ENCODE measurements at places on chromosomes 6 and 20. TPM values are rescaled to one million over a fixed set of nuclear protein-coding genes. Genes with fewer than 3 reads are reported as not detected.

DNA sequence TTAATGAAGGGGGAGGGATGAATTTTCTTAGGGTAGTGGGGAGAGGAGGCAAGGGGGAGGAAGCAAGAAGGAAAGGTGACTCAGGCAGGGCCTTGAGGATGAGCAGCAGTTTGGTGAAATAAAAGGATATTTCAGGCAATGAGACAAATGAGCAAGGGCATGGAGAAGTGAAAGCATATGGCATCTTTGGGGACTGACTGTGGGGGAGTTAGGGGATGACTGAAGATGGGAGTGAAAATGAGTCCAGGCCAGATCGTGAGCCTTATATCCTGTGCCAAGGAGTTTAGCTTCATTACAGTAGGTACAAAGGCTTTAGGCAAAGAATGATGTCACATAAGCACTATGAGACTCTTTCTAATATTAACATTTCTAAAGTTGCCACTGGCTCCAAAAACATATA lies 51.9 kb downstream of the ILRUN start:
- DNase-seq = no peak

DNA sequence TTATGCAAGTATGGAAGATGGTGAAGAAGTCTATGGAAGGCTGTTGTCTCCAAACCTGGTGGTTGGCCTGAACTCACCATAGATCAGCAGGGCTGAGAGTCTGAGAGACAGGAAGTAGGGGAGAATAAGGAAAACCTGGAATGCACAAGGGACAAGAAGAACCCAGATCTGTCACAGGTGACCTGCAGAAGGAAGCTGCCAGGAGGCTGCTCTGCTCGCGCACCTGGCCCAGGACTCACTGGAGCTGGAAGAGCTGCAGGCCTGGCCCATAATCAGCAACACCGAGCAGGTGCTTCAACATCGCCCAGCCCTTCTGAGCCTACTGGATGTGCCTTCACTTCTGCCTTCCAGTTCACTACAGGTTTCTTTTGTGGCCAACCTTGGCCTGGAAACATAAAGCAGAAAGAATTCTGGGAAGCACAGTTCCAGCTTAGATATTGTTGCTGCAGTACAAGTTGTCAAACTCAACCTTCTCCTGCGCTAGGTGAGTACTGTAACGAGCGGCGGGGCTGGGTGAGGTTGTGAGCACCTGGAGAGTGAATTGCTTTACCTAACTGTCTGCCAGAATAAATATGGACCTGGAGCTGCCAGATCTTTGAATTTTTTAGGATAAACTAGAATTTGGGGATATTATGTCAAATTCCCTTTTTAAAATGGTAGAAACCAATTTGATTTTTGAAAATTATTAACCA lies 82.4 kb downstream of the CDH26 start:
- no peak for DNase-seq

DNA sequence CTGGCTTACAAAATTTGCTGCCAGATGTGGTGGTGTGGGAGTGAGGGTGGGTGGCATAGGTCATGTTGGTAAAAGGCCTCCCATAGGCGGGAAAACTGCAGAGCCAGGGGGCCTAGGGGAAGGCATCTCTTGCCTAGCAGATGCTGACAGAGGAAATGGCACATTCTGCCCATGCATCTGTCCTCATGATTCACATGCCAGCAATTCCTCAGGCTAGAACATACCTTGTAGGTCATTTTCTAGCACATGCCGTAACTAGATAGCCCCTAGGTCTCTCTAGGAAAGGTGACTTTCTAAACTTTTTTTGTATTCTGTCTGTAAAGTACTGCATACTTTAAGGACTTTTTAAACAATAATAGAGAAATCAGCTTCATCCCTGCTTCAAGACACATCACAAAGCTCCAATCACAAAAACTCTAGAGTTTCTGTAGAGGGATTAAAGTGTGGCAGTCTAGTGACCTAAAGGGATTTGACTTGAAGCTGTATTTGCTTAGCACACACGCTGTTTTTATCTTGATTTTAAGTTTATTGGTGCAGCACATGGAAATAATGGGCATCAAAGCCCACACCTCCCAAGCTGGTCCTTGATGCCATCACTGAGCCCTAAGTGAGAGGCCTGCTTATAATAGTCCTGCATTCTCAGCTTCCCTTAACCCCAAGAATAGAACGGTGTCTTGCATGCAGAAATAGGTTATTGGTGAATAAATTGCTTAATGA lies 55.2 kb downstream of the ANKEF1 start:
- DNase-seq = no peak

- no peak for DNase-seq
Observed at GRCh38 chr6:42841844-42842584, 37.4 kb upstream of the RPL7L1 start.

- DNase-seq = no peak
Observed at GRCh38 chr20:10093087-10093591, 58.4 kb downstream of the ANKEF1 start.

- no peak for DNase-seq
Observed at GRCh38 chr6:55034752-55035151, 139.6 kb upstream of the HCRTR2 start.

GRCh38 chr6:170129691-170130171 lies 161.1 kb downstream of the DLL1 start:
- DNase-seq = peak; percentile 86

DNA sequence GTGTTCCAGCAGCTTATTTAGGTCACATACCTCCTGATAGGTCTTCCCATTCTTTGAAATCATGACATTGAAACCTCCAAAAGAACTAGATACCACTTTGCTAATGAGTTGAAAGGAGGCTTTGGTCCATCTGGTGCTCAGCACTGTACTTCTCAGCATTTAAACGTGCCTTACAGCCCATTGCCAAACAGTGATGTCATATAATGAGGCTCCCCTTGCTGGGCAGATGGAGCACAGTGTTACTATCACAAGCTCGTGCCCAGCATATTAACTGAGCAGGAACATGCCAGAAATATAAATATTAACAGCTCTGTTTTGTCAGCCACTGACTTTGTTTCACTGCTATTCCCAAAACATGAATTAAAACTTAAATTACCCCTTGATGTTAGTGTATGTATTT lies 25.5 kb upstream of the MAPK13 start:
- no peak for DNase-seq

DNA sequence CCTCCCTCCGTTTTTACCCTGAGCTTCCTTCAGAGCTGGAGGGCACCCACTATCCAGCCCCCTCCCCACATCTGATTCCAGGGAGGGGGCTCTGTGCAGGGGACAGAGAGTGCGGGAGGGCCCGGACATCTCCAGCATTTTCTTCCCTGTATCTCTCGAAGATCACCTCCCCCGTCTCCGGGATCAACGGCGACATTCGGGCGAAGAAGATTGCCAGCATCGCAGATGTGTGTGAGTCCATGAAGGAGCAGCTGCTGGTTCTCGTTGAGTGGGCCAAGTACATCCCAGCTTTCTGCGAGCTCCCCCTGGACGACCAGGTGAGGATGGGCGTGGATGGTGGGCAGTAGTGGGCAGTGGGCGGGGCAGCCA lies 58.8 kb downstream of the HNF4A start:
- no peak for DNase-seq

DNA sequence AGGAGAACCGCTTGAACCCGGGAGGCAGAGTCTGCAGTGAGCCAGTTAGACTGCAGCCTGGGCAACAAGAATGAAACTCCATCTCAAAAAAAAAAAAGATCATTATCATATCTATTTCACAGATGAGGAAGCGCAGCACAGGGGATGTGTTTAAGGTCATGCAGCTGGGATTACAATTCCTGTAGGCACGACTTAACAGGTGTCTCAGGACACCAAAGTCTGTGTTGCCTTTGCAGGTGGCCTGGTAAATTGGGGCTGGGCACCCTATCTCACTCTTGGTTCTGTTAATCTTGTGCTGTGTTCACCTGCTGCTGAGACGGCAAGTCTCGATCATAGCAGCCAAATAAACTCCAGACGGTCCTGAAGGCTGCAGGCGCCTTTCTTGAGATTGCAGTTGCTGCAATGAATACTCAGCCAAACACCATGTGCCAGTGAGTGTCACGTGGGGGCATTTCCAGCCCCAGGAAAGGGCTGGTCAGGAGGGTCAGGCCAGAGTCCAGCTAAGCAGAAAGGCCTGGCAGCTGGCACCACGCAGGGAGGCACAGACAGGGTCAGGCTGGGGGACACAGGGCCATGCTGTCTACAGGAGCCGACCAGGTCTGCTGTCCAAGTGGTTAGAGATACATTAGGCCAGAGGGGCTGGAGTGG lies 55.8 kb downstream of the FGD2 start:
- DNase-seq = peak; percentile 73

GRCh38 chr20:47991875-47992488 lies 206.7 kb upstream of the SULF2 start:
- DNase-seq = no peak

- DNase-seq = no peak
Observed at GRCh38 chr6:118565311-118565960, 17.3 kb downstream of the PLN start.

The OPRM1 gene
- not detected for total RNA-seq

The SOBP gene
- 16.4 TPM for total RNA-seq

The SNAP25 gene
- not detected for total RNA-seq

The SLC17A9 gene
- total RNA-seq = 0.41 TPM

The CD24 gene
- 0.35 TPM for total RNA-seq

The UST gene
- 4.4 TPM for total RNA-seq

All from Right ventricle myocardium inferior (tissue), 1 donor.